Endothelial cell (in vitro differentiated cells): ENCODE measurements at places on chromosomes 7 and 10. TPM values are rescaled to one million over a fixed set of nuclear protein-coding genes. Genes with fewer than 3 reads are reported as not detected.
A peak's percentile ranks its signal among the peaks of the same experiment; 100 is the strongest.

DNA sequence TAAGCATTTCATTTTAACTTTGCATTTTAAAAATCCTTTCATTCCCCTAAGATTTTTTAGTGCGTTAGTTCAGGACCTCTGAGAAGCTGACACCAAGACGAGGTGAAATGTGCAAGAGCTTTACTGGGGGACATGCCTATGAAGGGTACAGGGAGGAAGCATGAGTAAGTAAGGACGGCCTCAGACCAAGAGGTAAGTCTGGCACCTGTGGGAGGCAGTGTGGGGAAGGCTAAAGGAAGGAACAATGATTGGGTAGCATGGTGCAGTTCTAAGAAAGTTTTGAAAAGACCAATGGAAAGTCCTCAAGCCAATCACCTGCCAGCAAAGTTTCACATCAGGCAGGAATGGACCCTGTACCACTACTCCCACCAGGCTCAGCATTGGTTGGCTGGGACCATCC lies 369.2 kb downstream of the GFRA1 start:
- DNase-seq: no peak
- H3K4me1 ChIP-seq: no peaks in the 10 kb centered on the region
- H3K36me3 ChIP-seq: no peaks in the 10 kb centered on the region
- no peak overlapping the region for H3K27ac ChIP-seq

- no peak overlapping the region for H3K4me3 ChIP-seq
- peaks cover 4% of the 10 kb centered on the region for H3K27me3 ChIP-seq
- no peak for DNase-seq
These were observed 204.0 kb upstream of the ZNF32 start for GRCh38 chr10:43852644-43853214.

GRCh38 chr7:7051206-7051877 lies 131.0 kb upstream of the C1GALT1 start:
- no peaks in the 10 kb centered on the region for H3K4me1 ChIP-seq
- no peaks in the 10 kb centered on the region for H3K36me3 ChIP-seq
- no peak overlapping the region for H3K27ac ChIP-seq
- H3K27me3 ChIP-seq: peaks cover 1% of the 10 kb centered on the region
- no peak overlapping the region for H3K4me3 ChIP-seq

- DNase-seq: no peak
- peaks cover 1% of the 10 kb centered on the region for H3K27me3 ChIP-seq
- peaks cover 8% of the 10 kb centered on the region for H3K4me1 ChIP-seq
- H3K36me3 ChIP-seq: no peaks in the 10 kb centered on the region
- no peak overlapping the region for H3K4me3 ChIP-seq
These were observed 28.0 kb downstream of the SNX10 start for GRCh38 chr7:26319636-26320035.

DNA sequence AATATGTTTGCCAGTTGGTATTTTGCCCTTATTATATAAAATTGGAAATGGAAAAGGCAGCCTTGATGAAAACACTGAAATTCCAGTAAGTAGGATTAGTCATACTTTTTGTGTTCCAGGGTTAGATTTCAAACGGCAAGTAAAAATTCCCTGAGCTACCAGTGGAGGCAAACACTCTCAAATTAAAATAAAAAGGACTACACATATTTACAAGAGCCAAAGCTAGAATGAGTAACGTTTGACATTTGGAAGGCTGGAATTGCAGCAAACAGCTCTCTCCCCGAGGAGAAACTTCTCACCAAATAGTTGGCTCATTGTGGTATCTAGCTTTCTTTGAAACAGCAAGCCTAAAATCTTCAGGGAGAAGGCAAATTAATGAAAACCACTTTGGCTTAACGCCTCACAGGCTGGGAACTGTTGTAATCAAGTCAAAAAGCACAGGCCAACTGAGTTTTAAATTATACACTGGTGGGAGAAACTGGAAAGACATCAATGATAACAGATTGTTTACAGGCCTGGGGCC lies 288.4 kb downstream of the SNX13 start:
- no peak for DNase-seq
- no peak overlapping the region for H3K4me3 ChIP-seq
- peaks cover 4% of the 10 kb centered on the region for H3K4me1 ChIP-seq
- no peak overlapping the region for H3K27ac ChIP-seq
- no peaks in the 10 kb centered on the region for H3K36me3 ChIP-seq

DNA sequence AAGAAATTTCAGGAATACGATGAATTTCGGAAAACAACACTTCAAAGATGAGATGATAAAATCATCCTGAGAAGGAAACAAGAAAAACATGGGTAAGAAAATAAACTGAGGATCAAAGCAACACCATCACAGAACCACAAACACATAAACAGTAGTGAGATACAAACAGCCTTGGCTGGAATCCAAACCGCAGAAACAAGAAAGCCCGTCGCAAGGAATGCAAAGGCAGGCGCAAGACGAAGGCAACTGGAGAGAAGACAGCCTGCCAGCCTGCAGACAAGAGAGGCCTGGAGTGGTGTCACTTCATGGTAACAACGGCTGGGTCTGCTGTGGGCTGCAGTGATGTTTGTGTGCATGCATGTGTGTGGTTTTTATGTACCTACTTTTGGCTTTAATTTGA lies 61.8 kb upstream of the DRGX start:
- no peak for DNase-seq
- no peak overlapping the region for H3K4me3 ChIP-seq
- H3K27ac ChIP-seq: no peak overlapping the region
- H3K36me3 ChIP-seq: peaks cover 12% of the 10 kb centered on the region
- no peaks in the 10 kb centered on the region for H3K4me1 ChIP-seq

DNA sequence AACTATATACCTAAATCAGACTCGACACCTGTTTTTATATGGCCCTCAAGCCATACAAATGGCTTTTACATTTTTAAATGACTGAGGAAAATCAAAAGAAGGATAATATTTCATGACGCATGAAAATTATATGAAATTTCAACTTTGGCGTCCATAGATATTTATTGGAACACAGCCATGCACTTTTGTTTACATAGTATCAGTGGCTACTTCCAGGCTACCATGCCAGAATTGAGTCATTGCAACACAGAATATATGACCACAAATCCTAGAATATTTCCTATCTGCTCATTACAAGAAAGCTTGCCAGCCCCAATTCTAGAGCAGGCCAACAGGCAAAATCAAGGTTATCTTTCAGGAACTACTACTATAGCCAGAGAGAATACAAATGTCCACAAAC lies 29.3 kb downstream of the AFAP1L2 start:
- peaks cover 3% of the 10 kb centered on the region for H3K4me1 ChIP-seq
- H3K27me3 ChIP-seq: peaks cover 2% of the 10 kb centered on the region
- H3K27ac ChIP-seq: no peak overlapping the region
- H3K4me3 ChIP-seq: no peak overlapping the region
- H3K36me3 ChIP-seq: no peaks in the 10 kb centered on the region

DNA sequence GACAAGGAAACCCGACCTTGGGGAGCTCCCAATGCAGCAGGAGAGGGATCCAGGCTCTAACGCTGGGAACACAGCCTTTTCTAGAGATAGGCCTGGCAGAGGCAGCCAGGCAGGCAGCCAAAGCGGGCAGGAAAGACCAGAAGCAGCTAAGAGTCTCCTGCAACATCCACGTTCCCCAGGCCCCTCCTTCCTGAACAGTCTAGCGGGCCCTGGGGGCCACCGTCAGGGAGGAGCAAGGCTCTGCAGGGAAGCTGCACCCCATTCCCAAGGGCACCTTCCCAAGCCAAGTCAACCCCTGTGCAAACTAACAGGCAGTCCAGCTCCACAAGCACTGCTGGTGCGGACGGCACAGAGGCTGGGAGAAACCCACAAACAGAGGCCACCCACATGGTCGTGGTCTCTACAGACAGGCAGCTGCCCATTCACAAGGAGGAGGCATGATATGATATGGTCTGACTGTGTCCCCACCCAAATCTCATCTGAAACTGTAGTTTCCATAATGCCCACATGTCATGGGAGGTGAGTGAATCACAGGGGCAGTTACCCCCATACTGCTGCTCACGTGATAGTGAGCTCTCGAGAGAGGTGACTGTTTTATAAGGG lies 115.7 kb downstream of the MAD1L1 start:
- H3K36me3 ChIP-seq: peaks cover 8% of the 10 kb centered on the region
- H3K4me1 ChIP-seq: peaks cover 19% of the 10 kb centered on the region
- DNase-seq: no peak
- H3K27me3 ChIP-seq: peaks cover 21% of the 10 kb centered on the region
- peak overlapping the region; percentile 31 for H3K4me3 ChIP-seq

- no peak overlapping the region for H3K27ac ChIP-seq
- H3K4me1 ChIP-seq: peaks cover 16% of the 10 kb centered on the region
- H3K36me3 ChIP-seq: no peaks in the 10 kb centered on the region
- H3K27me3 ChIP-seq: no peaks in the 10 kb centered on the region
- H3K4me3 ChIP-seq: no peak overlapping the region
These were observed 170.4 kb downstream of the SUGCT start for GRCh38 chr7:40305229-40305628.

DNA sequence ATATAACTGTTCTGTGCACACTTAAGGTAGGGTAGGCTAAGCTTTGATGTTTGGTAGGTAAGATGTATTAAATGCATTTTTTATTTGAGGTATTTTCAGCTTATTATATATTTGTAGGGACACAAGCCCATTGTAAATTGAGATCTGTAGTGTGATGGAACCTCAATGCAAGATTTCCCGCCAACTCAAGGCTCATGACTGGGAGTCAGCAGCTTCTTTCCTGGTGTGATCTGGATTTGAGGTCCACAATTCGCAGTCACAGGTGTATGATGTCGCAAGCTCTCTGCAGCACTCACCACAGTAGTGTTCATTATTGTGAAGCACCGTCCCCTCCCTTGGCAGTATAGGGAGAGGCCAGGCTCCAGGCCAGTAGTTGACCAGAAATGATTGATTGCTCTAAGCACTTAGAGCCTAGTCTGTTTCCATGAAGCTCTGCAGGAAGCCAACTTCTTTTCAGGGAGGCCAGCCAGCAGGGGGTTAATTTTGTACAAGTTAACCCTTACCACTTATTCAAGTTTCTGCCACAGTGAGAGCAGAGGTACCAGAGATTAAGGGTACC lies 54.9 kb downstream of the SEM1 start:
- no peak for DNase-seq
- H3K4me3 ChIP-seq: no peak overlapping the region
- no peaks in the 10 kb centered on the region for H3K27me3 ChIP-seq
- H3K36me3 ChIP-seq: peaks cover 3% of the 10 kb centered on the region
- H3K4me1 ChIP-seq: no peaks in the 10 kb centered on the region
- H3K27ac ChIP-seq: no peak overlapping the region

- no peak for DNase-seq
- H3K27ac ChIP-seq: no peak overlapping the region
- peaks cover 1% of the 10 kb centered on the region for H3K27me3 ChIP-seq
- H3K36me3 ChIP-seq: no peaks in the 10 kb centered on the region
These were observed 514.2 kb upstream of the MGMT start for GRCh38 chr10:128952856-128953255.

DNA sequence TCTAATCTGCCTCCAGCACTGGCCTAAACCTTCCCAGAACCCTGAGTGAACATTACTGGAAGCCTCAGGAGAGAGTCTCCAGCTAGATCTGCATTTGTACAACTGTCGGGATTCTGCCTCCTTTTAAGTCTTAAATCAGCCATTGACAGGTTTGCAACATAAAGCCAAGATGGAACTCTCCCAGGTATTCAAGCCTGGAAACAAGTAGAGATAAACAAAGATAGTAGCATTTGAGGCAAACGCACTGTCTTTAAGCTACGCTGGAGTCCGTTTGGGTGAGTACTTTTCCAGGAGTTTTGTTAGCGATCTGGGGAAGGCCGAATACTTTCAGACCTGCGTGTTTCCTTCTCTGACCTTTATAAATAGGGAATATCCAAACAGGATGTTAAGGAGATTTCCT lies 317.2 kb upstream of the FZD8 start:
- H3K4me1 ChIP-seq: peaks cover 17% of the 10 kb centered on the region
- no peaks in the 10 kb centered on the region for H3K36me3 ChIP-seq
- no peak overlapping the region for H3K4me3 ChIP-seq
- peak overlapping the region; percentile 74 for H3K27ac ChIP-seq
- no peaks in the 10 kb centered on the region for H3K27me3 ChIP-seq

GRCh38 chr10:14478201-14478600 lies 147.5 kb upstream of the FRMD4A start:
- H3K4me3 ChIP-seq: no peak overlapping the region
- H3K27ac ChIP-seq: peak overlapping the region; percentile 52
- H3K27me3 ChIP-seq: no peaks in the 10 kb centered on the region
- no peak for DNase-seq

DNA sequence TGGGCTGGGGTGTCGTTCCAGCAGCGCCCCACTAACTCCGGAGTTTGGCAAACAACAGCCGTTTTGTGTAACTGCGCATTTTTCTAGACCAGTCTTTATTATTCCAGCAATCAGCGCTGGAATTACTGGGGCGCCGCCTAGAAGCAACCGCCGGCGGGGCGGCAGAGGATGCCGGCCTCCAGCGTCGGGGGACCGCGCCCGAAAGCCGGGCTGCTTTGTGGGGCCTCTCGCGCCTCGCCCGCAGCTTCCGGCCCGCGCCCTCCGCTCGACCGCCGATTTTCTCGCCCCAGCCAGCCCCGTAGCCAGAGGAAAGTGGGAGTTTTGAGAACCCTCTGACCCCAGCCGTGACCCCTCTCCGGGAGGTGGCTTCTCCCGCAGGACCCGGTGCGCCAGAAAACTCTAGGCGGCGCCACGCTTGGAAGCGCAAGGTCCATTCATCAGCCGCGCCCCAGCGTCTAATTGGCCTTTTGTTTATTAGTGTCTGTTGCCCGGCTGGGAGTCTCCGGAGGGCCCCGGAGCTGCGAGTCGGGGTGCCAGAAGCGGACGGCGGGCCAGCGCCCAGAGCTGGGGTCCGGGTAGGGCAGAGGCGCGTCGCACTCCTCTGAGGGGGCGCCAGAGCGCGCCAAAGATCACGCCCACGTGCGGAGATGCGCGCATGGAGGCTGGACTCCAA lies 10.7 kb downstream of the EMX2 start:
- H3K27me3 ChIP-seq: peaks cover 39% of the 10 kb centered on the region
- peaks cover 9% of the 10 kb centered on the region for H3K4me1 ChIP-seq
- no peak overlapping the region for H3K4me3 ChIP-seq

- H3K4me1 ChIP-seq: peaks cover 4% of the 10 kb centered on the region
- no peak overlapping the region for H3K4me3 ChIP-seq
- no peak overlapping the region for H3K27ac ChIP-seq
- no peak for DNase-seq
These were observed 431.8 kb downstream of the RPS24 start for GRCh38 chr10:78465431-78465830.

GRCh38 chr7:27424231-27424630 lies 181.6 kb downstream of the EVX1 start:
- DNase-seq: no peak
- H3K27me3 ChIP-seq: no peaks in the 10 kb centered on the region
- H3K27ac ChIP-seq: peak overlapping the region; percentile 76
- peaks cover 23% of the 10 kb centered on the region for H3K4me1 ChIP-seq
- H3K36me3 ChIP-seq: no peaks in the 10 kb centered on the region
- H3K4me3 ChIP-seq: peak overlapping the region; percentile 50

Gene CNTNAP2
- total RNA-seq: 5.4 TPM

Gene BTBD16
- 0.23 TPM for total RNA-seq

Gene CCDC136
- total RNA-seq: 31.5 TPM

Gene CDK1
- total RNA-seq: 14.8 TPM

Gene ZNF488
- total RNA-seq: 0.41 TPM

Gene TMEM140
- not detected for total RNA-seq

Gene NUTM2D
- 16.1 TPM for total RNA-seq

Gene AKR1C4
- total RNA-seq: not detected

Gene ATOH7
- total RNA-seq: 0.23 TPM

Gene CNNM1
- total RNA-seq: 0.08 TPM

Gene UNC5B
- 231 TPM for total RNA-seq

Gene BEND7
- 53.3 TPM for total RNA-seq
